ENCODE measurements at places on chromosomes 13 and 19. TPM values are rescaled to one million over a fixed set of nuclear protein-coding genes. Genes with fewer than 3 reads are reported as not detected.
A peak's percentile ranks its signal among the peaks of the same experiment; 100 is the strongest.

The CPAMD8 gene
- total RNA-seq = 0.11 TPM

GRCh38 chr19:29454109-29454508, 71.7 kb upstream of the VSTM2B start:
- DNase-seq = no peak

- no peak for DNase-seq
These were observed 802 bp downstream of the CDC37 start for GRCh38 chr19:10402441-10403038.

DNA sequence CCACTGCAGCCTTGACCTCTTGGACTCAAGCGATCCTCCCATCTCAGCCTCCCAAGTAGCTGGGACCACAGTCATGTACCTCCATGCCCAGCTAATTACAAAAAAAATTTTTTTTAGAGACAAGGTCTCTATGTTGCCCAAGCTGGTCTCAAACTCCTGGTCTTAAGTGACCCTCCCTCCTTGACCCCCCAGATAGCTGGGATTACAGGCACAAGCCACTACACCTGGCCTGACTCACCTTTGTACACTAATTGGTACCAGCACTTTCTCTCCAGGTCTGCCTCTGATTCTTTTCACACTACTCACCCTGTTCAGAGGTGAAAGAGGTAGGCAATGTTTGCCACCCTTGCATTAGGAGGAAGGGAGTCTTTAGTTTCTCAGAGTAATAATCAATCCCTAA, 5.5 kb upstream of the EPS15L1 start:
- no peak for DNase-seq

- no peak for DNase-seq
These were observed 752.5 kb upstream of the SLITRK5 start for GRCh38 chr13:86918682-86919081.

DNA sequence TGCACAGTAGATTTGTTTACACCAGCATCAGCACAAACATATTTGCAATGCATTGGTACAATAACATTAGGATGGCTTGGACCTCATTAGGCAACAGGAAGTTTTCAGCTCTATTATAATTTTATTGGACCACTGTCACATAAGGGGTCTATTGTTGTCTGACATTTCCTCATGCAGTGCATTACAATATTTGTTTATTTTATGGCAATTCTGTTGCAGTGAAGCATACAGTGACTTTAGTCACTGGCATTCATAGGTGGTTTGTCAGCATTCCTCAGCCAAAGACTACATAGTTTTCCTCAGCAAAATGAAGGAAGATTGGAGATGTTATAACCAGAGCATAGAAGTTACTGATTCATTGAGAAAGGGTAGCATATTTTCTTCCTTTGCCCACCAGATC, 1732.9 kb downstream of the PCDH9 start:
- no peak for DNase-seq

DNA sequence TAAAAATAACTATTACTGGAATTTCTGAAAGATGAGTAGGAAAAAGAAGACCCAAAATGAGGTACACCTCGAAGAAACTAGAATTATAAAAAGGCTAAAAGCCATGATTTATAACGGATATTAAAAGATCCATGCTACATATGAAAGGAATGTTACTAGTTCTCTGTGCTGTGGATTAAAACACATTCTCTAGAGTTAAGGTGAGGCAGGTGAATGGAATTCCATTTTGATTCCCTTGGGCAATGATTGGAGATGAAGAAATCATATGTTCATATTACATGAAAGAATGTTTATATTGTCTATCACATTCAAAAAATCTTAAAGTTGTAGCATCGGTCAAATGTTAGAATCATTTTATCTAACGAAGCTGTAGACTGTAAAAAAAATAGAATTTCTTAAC, 783.7 kb downstream of the PCDH9 start:
- no peak for DNase-seq

DNA sequence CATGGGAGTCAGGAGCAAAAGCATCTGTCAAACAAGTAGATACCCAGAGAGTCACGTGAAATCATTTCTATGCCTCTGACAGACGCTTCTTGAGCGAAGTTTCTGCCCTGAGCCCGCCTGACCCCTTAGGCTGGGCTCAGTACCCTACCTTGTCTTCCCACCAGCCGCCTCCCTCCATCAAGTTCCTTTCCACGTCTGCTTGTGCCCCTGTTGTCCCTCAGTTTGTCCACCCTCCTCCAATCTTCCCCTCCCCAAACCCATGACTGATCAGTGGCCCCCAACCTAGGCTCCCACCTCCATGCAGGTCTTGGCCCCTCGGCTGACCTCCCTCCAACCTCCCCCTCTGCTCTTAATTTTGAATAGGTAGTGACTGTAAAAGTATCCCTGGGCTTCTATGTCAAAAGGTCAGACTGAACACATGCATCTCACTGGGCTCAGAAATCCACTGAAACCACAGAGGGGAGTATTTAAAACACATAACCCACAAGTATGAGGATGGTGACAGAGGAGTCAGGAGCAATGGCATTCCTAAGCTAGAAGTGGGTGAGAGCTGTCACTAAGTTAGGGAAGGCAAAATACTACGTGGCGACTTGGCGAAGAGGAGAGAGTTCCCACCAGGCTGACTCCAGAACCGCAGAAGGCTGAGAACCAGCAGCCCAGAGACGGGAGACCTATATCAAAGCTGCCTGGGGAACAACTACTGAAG, 1.7 kb upstream of the ZNF446 start:
- peak; percentile 19 for DNase-seq

- DNase-seq = no peak
These were observed 53.1 kb downstream of the C1QTNF9 start for GRCh38 chr13:24362435-24362952.

GRCh38 chr19:40398417-40399131, 8.6 kb upstream of the HIPK4 start:
- DNase-seq = peak; percentile 71

DNA sequence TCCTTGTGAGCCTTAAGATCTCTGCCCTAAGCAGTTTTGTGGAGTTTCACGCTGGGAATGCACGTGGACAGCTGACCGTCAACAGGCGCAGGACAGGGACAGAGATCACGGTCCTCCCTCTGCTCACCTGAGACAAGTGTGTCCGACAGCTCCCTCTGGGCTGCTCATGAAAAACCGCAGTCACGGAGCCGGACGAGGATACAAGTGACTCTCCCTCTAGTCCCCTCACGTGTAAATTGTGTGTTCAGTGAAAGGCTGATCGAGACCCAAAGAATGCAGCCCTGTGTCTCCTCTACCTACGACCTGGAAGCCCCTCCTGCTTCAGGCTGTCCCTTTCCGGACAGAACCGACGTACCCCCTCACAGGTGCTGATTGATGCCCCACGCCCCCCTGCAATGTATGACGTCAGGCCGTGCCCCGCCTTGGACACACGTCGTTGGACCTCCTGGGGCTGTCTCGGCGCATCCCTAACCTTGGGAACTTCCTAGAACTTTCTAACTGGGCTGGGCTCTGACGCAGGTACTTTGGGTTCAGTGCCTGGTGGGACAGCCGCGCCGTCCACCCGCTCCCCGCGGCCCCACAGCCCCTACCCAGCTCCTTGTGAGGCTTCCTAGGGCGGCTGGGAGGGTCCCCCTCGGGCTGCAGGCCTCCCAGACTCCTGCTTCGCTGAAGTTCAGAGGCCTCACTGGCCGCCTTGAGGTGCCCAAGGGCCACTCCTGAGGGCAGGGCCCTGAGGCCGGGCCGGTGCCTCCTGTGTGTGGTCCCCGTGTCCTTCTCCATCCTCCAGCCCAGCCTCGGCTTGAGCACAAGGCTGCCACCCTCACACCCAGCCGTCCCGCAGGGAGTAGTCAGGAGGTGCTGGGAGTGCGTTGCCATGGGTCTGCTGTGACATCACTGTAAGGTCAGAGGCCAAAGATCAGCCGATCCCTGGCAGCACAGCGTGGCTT, at the start of gene C13orf46:
Gene C13orf46, minus strand, starts transcription at position 859 of the 947 bp plus-strand sequence. Its CDS starts 79 bp downstream, at position 780.
- no peak for DNase-seq

Measured in activated CD8-positive, alpha-beta T cell treated with anti-CD3 and anti-CD28 coated beads, Interleukin-2, amount 10 ng/mL, durations not matched to agents 7 days and 5 days (primary cell).